Kidney (tissue), 22 donors: ENCODE measurements at places on chromosomes 2 and 18. TPM values are rescaled to one million over a fixed set of nuclear protein-coding genes. Genes with fewer than 3 reads are reported as not detected.

GKN1 gene
- total RNA-seq: not detected

MAPRE3 gene
- total RNA-seq: 17.9 TPM

DNA sequence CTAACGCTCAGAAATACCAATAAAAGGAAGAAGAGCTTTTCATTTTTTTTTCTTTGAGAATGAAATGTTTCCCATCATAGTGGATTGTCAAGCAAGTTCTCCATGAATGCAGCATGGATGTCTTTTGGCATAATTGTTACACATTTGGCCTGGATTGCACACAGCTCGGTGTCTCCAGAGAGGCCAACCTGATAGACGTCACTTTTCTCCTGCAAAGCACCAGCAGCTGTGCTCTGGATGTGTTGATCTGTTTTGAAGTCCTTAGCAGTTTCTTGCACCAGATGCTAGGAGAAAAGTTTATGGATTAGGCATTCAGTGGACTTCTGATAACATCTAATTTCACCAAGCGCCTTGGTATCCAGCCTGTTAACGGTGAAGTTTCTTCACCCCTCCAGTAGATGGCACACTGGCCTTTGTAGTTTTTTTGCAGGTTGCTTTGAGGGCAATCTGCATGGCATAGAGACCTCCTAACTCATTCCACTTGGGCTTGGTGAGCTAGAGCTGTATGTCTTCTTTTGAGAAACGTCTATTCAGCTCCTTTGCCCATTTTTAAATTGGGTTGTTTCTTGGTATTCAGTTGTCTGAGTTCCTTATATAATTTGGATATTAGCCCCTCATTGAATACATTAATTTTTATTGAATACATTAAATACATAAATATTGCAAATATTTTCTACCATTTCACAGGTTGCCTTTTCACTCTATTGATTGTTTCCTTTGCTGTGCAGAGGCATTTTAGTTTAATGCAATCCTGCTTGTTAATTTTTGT lies 59.7 kb downstream of the PTH2R start:
- H3K4me1 ChIP-seq: no peaks in the 10 kb centered on the region
- no peak overlapping the region for H3K4me3 ChIP-seq
- H3K36me3 ChIP-seq: no peaks in the 10 kb centered on the region
- H3K27me3 ChIP-seq: no peaks in the 10 kb centered on the region
- DNase-seq: peak; percentile 69
- no peak overlapping the region for H3K27ac ChIP-seq

GRCh38 chr18:28458751-28459150 lies 281.8 kb upstream of the CDH2 start:
- H3K4me1 ChIP-seq: no peaks in the 10 kb centered on the region
- DNase-seq: no peak
- no peak overlapping the region for H3K4me3 ChIP-seq

GRCh38 chr2:174606336-174606735 lies 8.7 kb upstream of the WIPF1 start:
- peaks cover 7% of the 10 kb centered on the region for H3K4me1 ChIP-seq
- DNase-seq: no peak
- no peaks in the 10 kb centered on the region for H3K27me3 ChIP-seq

DNA sequence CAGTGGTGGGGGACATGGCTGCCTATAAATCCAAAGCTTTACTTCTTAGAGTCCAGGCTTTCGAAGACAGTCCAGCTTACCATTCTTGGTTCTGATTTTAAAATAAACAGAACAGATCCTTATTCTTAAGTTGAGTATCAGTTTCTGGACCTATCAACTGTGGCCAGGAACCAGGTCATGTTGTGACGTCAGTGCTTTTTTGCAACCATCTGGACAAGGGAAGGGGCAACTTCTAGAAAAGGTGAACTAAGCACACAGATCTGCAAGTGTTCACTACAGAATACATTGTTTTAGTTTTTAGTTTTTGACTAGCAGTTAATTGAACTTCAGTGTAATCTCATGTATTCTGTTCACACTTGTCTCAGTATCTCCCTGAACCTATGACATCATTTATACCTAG lies 326.0 kb upstream of the MGAT5 start:
- no peaks in the 10 kb centered on the region for H3K27me3 ChIP-seq
- no peaks in the 10 kb centered on the region for H3K4me1 ChIP-seq
- no peak overlapping the region for H3K27ac ChIP-seq
- DNase-seq: no peak
- no peaks in the 10 kb centered on the region for H3K36me3 ChIP-seq

- no peak overlapping the region for H3K4me3 ChIP-seq
- H3K36me3 ChIP-seq: no peaks in the 10 kb centered on the region
- H3K27me3 ChIP-seq: no peaks in the 10 kb centered on the region
- H3K4me1 ChIP-seq: peaks cover 4% of the 10 kb centered on the region
Measured at GRCh38 chr2:173990970-173991819, 26.0 kb upstream of the SP3 start.

GRCh38 chr2:187138265-187138664 lies 289.3 kb upstream of the ZSWIM2 start:
- H3K4me3 ChIP-seq: no peak overlapping the region
- no peak for DNase-seq
- H3K27me3 ChIP-seq: no peaks in the 10 kb centered on the region
- no peaks in the 10 kb centered on the region for H3K4me1 ChIP-seq

DNA sequence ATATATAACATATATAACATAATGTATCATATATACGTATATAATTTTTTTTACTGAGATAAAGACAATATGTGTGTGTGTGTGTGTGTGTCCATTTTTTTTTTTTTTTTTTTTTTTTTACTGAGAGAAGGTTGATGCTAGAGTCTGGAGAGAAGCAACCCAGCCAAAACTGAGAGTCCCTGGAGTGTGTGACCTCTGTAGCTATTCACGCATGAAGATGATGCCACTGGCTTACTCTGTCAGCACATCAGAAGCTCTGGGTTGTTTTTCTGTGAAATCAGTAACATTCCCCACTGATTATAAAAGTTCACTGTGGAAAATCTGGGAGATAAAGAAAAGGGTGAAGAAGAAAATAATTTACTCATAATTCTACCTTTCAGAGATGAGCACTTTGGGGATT lies 27.2 kb downstream of the CCDC195 start:
- no peak overlapping the region for H3K27ac ChIP-seq
- H3K4me3 ChIP-seq: no peak overlapping the region
- H3K27me3 ChIP-seq: no peaks in the 10 kb centered on the region
- H3K36me3 ChIP-seq: no peaks in the 10 kb centered on the region
- DNase-seq: no peak

PDCD1 gene
- 1.6 TPM for total RNA-seq

SPR gene
- total RNA-seq: 29.9 TPM

PROC gene
- 5.9 TPM for total RNA-seq

KLHL14 gene
- 15.4 TPM for total RNA-seq

DNA sequence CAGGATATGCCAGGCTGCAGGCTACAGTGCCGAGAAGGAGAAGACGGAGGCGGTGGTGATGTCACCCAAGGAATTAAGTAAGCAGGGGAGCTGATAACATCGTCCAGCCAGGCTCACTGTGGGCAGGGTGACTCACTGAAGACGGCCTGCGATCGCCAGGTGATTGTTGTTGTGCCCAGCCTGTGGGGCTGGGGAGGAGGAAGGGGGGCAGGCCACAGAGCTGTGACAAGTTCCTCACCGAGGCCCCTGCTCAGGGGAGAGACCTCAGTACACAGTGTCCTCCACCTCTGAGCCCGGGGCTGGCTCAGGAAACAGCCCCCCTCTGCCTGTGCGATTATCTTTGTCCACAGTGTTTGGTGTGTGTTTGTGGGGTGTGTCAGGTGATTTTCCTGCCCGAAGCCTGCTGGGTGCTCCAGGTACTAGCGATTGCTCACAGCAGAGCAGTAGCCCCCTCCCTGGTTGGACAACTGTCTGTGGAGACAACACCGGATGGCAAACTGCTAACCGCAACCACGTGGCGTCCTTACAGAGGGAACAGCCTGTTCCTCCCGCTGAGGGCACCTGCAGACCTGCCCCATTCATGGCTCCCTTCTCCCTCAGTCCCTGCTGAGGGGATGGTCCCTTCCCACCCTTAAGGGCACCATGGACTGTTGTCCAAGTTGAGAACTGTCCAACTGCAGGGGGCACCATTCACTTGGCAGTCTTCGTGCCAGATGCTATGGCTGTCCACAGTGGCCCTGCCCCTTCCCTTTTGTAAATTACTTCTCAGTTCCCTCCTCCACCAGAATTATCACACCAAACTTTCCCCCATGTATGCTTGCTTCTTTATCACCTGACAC lies 95.1 kb downstream of the ZFP36L2 start:
- H3K27me3 ChIP-seq: no peaks in the 10 kb centered on the region
- H3K4me1 ChIP-seq: peaks cover 3% of the 10 kb centered on the region
- no peaks in the 10 kb centered on the region for H3K36me3 ChIP-seq
- H3K27ac ChIP-seq: no peak overlapping the region
- DNase-seq: no peak

COLEC12 gene
- total RNA-seq: 7.4 TPM

DNA sequence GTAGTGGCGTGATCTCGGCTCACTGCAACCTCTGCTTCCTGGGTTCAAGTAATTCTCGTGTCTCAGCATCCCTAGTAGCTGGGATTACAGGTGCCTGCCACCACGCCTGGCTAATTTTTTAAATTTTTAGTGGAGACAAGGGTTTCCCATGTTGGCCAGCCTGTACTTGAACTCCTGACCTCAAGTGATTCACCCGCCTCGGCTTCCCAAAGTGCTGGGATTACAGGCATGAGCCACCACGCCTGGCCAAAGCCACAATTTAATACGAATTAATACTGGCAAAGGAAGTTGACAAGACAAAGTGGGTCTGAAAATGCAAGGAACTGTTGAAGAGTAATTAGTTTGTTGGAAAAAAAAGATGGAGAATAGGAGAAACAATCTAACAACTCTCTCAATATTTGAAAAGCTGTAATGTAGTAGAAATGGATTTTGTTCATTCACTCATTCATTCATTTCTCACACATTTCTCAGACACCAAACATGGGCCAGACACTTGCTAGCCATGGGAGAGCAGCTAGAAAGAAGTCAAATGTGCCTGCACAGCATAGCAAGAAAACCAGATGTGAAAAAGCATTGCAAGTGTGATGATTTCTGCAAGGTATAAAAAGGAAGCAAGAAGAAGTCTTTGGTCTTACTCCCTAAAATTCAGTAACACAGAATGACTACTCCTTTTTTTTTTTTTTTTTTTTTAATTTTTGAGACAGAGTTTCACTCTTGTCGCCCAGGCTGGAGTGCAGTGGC lies 39.4 kb upstream of the ATL2 start:
- peaks cover 3% of the 10 kb centered on the region for H3K4me1 ChIP-seq
- no peak overlapping the region for H3K27ac ChIP-seq
- no peak overlapping the region for H3K4me3 ChIP-seq
- no peaks in the 10 kb centered on the region for H3K36me3 ChIP-seq
- no peaks in the 10 kb centered on the region for H3K27me3 ChIP-seq
- no peak for DNase-seq

DNA sequence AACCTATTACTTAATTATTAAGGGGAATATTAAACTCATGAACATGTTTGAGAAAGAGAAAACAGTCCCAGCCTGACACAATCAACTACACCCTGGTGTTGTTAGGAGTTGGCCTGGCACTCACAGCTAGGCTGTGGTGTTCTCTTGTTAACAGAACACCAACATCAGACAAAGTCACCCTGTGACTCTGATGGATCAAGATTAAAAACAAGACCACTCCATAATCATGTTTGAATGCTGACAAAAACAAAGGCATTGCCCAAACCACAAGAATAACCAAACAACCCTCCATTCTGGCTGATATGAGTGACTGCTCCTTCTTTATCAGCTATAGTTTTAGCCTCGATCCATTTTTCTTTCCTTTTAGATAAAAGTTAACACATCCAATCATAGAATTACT lies 3.0 kb downstream of the BOLL start:
- no peaks in the 10 kb centered on the region for H3K36me3 ChIP-seq
- no peaks in the 10 kb centered on the region for H3K27me3 ChIP-seq
- no peaks in the 10 kb centered on the region for H3K4me1 ChIP-seq
- no peak for DNase-seq

ANO7 gene
- total RNA-seq: 1.9 TPM
